NCI-H1417 treated with DMSO at 0.1 percent for 48 hours (cell line): ENCODE measurements at places on chromosomes 1 and 21.

GRCh38 chr1:41954533-41954944, 35.8 kb upstream of the HIVEP3 start:
- no peak for DNase-seq

DNA sequence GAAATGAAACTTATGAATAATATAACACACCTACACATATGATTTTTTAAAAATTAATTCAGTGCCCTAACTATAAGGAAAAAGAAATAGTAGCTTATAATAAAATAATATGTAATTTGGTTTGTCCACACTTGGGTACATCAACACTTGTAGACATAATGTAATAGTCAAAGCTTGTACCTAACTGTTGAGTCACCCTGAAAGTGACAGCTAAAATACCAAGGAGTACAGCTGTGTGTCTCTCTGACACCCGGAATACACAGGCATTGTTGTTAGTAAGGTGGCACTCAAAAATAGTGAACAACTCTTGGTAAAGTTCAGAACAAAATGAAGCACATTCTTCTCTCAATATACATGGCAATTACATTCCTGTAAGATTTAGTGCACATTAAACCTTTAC, 243.4 kb downstream of the TRABD2B start:
- DNase-seq, result no peak

DNA sequence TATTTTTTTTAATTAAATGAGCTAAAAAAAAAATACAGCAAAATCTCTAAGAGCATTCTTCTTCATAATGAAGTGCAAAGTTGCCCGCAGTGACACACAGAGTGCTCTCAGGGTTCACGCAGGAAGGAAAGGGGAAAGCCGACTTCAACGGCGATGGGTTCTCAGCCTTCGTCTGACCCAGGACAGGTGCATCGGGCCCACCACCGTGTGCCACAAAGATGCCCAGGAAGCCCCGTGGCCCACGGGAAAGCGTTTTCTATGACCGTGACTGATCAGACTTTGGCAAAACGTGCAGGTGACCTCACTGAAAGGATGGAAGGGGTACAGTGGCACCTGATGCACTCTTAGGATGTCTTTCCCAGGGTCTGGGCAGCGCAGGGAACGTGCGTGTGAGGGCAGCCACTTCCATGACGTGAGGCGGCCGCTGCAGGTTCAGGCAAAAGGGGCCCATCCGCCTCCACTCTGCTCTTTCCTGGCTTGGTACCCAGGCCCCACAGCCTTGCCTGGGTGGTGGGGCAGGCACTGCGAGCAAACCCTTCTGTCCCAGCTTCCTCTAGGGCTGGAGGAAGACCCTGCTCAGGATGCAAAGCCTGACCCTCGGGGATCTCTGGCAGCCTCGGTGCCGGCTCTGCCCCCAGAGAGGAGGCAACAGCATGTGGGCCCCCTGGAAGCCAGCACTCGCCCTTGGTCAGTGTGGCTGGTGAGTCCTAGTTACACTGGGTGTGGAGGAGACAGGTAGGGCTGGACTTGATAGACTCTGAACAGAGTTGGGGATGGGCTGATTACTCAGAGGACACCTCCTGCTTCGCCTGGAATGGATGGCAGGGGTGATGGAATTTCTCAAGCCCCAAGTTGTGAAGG, 8.3 kb downstream of the LRRC47 start:
- no peak for DNase-seq

GRCh38 chr1:172545396-172546004, 12.6 kb downstream of the SUCO start:
- no peak for DNase-seq

- no peak for DNase-seq
Measured at GRCh38 chr21:29637134-29637533, 302.7 kb downstream of the GRIK1 start.

DNA sequence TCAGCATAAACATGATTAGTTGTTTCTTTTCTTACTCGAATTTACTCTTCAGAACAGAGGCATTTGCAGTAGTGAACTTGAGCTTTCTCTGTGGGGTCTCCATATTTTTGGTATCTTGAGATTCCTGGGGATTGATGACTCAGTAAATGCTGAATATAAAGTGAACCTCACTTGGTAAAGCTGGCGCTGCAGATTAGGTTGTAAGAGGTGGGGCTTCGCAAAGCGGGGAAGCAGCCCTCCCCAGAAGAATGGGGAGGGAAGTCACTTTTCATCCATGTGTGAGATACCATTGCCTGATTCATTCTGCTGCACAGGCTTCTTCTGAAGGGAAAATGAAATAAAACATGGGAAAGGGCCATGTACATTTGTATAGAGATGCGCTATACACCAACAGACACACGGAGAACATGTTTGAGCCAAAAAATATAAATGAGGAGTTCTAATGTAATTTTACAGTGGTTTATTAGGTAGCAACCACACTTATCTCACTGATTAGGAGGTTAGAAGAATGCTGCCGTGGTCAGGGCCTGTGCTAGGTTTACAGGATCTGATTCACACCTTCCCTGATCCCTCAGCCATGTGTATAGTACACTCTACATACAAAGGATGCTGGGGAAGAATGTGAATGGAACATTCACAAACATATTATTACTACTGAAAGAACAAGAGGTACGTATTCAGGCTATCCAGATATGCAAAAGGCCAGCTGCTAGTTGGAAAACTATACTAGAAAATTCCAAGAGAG, 63.5 kb downstream of the DNTTIP2 start:
- no peak for DNase-seq

DNA sequence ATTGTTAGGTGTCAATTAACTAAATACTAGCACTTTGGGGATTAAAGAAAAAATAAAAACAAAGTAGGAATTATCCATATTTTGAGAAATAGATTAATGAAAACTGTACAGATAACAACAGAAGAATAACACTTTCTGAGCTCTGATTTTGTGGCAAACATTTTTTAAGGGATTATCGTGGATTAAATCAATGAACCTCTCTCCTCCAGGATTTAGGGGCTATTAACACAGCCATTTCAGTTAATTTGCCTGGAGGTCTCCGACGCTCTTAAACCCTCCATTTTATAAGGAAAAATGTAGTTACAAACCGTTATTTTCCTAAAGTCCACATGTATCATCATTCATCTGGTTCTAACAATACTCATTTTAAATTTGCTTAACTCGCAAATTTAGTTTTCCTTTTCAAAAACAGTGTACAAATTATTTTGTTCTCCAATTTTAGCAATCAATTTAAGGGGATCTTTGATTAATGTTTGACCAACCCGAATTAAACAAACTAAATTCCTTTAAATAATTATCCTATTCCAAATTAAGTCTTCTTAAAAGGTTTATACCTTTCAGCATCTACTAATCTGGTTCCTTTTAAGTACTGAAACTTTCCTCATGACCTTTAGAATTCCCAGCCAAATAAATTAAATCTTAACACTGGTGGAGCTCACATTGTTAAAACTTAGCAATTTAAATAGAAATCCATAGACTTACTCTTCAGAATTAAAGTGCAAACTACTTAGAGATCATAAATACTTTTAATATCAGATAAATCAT, 30.7 kb upstream of the RNF187 start:
- DNase-seq, result no peak

DNA sequence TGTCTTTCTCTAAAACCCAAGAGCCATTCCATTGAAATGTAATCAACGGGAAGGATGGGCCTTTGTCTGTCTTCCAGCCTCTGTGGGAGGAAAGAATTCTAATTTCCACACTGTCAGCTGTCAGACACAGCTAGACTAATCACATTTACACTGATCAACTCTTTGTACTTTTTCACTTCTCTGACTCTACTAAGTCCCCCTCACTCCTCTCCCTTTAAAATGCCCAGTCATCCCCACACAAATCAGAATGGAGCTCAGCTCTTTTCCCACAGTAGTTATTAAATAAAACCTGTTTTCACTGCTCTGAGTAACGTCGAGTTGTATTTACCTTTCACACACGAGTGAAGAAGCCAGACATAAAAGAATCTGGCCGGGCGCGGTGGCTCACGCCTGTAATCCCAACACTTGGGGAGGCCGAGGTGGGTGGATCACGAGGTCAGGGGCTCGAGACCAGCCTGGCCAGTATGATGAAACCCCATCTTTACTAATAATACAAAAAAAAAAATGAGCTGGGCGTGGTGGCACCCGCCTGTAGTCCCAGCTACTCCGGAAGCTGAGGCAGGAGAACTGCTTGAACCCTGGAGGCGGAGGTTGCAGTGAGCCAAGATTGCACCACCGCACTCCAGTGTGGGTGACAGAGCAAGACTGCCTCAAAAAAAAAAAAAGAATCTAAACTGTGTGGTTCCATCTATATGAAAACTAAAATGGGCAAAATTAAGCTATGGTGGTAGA, 13.3 kb downstream of the ZBTB8OS start:
- no peak for DNase-seq

- DNase-seq, result no peak
Measured at GRCh38 chr1:207867136-207868109, 43.5 kb downstream of the CD34 start.

DNA sequence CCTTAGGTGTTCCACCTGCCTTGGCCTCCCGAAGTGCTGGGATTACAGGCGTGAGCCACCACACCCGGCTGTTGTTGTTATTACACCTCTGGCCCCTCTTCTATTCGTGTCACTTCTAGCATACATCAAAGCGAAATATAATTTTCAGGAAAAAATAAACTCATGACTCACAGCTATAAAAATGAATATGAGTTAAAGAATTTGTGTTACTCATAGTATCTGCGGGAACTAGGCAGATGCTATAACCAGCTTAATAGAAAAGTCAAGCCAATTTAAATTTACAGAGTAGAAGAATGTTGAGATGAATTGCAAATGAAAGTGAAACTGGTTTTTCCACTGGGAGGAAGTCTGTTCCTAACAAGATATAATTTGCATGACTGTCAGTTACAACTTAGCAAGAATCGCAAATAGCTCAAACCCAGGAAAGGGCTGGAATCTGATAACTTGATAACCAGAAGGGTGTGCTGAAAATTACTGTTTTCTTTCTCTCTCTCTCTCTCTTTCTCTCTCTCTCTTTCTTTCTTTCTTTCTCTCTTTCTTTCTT, 11.2 kb downstream of the OR2W3 start:
- DNase-seq, result no peak

- DNase-seq, result no peak
Measured at GRCh38 chr1:153685544-153686340, 7.3 kb downstream of the NPR1 start.

- peak; percentile 17 for DNase-seq
Measured at GRCh38 chr1:206911064-206911663, 10.6 kb downstream of the FCMR start.

GRCh38 chr21:41672543-41672915, 94.3 kb downstream of the RIPK4 start:
- DNase-seq, result no peak

DNA sequence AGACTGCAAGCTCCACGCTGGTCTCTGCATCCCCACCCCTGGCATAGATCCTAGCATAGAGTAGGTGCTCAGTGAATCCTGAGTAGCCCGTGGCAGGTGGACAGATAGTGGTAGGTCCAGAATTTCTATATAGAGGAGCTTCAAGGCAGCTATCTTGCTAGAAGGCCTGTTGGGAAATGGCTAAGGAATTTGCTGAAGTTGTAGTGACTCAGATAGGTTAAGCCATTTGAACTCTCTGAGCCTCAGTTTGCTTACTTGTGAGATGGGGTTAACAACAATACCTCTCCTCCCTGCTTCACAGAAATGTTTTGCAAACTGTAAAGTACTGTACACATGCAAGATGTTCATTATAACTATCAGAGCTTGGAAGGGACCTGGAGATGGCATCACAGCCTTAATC, 23.4 kb upstream of the EPHB2 start:
- DNase-seq, result no peak

DNA sequence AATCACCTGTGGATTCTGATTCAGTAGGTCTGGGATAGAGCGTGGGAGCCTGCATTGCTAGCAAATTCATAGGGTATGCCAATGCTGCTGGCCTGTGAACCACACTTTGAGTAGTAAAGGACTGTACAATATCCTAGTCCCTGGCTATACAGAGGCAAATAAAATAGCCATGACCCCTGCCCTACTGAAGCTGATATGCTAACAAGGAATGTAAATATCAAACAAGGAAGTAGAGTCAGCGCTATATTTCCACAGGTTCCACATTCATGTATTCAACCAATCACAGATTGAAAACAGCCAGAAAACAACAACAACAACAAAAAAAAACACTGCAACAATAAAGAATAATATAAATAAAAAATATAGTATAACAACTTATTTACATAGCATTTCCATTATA, 77.8 kb downstream of the TM2D1 start:
- no peak for DNase-seq

DNA sequence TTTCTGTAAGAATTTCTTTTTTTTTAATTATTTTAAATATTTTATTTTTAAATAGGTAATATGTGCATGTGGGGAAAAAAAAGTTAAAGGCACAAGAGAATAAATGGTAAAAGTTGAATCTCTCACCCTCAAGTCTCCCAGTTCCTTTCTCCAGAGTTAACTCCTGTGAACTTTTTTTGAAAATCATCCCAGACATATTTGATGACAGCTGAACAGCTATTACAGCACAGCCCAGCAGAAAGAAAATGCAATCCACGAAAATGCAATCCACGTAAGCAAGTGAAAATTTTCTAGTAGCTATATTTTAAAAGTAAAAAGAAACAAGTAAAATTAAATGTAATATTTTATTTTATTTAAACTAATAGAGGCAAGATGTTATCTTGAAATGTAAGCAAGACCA, 310.0 kb upstream of the RUNX1 start:
- no peak for DNase-seq

GRCh38 chr1:29396438-29397255, 160.3 kb downstream of the PTPRU start:
- DNase-seq, result no peak

GRCh38 chr1:3656450-3657095, 4.3 kb downstream of the TP73 start:
- DNase-seq, result no peak

DNA sequence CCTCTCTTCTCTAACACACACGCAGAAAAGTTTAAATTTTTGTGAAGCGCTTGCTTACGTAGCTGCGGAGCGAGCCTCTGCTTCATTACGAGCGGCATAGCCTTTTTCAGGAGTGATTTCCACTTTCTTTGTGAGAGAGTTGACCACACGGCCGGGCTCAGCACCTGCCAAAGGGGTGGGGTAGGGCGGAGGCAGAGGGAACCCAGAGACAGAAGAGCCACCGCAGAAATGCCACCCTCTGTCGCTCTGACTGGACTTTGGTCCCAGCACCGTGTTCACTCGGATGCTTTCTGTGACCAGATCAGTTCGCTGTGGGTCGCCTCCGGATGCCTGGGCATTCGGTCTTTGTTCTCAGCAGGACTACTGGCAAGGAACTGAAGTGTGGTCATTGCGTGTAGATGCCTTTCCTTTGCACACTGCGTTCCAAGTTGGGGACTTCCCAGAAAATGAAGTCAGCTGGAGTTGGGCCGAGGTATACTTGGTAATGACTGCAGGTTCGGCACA, 883 bp downstream of the CHODL start:
- no peak for DNase-seq
